ENCODE measurements at places on chromosomes 4 and X.

DNA sequence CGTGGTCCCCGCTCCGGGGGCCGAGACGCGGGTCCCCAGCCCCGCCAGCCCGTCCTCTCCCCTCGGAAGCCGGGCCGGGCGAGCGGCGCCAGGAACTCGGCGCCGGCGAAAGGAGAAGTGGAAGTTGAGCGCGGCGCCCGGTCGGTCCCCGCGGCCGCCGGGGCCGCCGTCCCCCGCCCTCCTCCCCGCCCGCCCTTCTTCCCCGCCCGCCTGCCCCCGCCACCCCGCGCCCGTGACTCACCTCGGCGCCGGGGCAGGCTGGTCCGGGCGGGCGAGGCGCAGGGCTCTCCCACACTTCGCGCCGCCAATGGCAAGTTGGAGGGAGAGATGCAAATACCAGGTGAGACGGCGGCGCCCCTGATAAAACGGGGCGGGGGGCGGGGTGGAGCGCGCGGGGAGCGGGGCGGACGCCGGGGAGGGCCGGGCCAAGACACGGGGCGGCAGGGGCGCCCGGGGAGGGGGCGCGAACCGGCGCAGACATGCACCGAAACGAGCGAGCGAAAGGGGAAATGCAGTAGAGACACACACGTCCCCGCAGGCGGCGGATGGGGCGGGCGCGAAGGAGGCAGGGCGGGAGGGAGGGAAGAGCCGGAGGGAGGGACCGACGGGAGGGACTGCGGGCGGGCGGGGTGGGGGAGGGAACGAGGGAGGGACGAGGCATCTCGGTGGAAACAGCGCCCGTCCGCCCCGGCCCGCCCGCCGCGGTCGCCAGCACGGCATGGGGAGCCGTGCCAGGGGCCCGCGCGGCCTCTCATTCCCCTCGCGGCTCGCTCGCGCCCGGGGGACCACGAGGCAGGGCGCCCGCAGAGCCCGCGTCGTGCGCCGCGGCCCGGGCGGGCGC, at the start of gene ELF4:
TSS of gene ELF4 (minus strand) at position 119 of the 841 bp plus-strand sequence. CDS start 29,167 bp downstream, outside the sequence.
- peak; percentile 52 for DNase-seq

DNA sequence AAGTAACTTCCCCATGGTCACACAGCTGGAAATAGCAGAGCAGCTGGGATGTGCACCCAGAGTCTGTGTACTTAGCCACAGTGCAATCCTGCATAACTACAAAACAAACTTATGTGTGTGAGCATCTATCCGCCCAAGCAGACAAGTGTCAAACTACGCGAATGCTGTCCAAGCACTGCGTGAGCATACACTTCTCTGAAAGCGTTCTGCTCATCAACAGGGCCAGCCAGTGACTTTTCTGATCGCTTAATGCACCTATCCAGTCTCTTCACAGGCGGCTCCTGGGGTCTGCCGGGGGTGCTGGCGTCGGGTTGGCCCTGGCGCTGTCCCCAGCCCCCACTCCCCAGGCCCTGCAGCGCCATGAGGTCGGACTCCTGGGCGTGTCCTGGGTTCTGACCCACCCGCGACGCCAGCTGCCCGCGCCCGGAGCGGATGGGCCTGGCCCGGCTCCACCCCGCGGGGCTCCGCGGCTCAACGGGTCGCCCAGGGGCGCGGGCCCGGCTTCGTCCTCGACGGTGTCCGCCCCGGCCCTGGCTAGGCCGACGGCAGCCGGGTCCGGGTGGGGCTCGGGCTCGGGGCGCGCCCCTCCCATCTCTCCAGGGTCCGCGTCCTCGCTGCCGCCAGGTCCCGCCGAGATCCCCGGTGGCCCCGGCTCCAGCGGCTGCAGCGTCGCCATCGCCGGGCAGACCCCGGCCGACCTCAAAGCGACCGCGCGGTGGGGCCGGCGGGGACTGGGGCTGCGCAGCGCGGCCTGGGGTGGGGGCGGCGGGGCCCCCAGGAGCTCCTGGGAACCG, 1.3 kb upstream of the ZNF141 start:
- DNase-seq = no peak

DNA sequence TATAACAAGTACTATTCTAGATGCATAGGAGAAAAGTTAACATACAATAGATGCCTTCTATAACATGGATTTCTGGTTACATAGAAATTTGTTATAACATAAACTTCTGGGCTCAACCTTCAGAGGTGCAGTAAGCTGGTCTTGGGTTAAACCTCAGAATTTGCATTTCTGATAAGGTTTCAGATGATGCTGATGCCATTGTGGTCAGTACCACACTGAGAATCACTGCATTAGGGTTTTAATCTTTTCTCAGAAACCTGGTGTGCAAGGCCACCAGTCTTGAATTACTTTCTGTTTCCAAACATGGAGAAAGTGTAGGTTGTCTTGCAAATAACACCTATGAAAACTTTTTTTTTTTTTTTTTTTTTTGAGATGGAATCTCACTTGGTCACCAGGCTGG, 146.2 kb downstream of the SPOCK3 start:
- no peak for DNase-seq

GRCh38 chrX:119677654-119677981, 15.3 kb downstream of the SEPTIN6 start:
- no peak for DNase-seq

GRCh38 chrX:128807367-128807766, 715.9 kb downstream of the SMARCA1 start:
- no peak for DNase-seq

GRCh38 chr4:89113415-89113814, 2.1 kb downstream of the TIGD2 start:
- no peak for DNase-seq

GRCh38 chr4:37797923-37798322, 28.6 kb upstream of the PGM2 start:
- no peak for DNase-seq

DNA sequence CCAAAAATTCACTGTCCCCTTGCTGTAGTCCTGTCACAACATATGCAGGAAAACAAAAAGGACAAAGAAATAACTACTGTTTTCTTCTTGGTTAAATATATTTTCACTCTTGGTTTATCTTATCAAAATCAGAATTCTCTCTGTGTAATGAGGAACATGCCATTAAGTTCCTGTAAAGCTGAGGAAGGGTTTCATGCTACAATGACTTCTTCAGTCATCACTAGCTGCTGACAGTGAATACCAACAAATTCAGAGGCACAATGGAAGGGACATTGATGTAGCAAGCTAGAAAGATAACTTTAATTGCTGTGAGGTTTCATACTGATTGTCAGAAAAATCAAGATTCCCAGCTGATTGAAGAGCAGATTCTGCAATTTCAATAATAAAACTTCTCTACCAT, 782.9 kb upstream of the HTR2C start:
- DNase-seq = no peak

DNA sequence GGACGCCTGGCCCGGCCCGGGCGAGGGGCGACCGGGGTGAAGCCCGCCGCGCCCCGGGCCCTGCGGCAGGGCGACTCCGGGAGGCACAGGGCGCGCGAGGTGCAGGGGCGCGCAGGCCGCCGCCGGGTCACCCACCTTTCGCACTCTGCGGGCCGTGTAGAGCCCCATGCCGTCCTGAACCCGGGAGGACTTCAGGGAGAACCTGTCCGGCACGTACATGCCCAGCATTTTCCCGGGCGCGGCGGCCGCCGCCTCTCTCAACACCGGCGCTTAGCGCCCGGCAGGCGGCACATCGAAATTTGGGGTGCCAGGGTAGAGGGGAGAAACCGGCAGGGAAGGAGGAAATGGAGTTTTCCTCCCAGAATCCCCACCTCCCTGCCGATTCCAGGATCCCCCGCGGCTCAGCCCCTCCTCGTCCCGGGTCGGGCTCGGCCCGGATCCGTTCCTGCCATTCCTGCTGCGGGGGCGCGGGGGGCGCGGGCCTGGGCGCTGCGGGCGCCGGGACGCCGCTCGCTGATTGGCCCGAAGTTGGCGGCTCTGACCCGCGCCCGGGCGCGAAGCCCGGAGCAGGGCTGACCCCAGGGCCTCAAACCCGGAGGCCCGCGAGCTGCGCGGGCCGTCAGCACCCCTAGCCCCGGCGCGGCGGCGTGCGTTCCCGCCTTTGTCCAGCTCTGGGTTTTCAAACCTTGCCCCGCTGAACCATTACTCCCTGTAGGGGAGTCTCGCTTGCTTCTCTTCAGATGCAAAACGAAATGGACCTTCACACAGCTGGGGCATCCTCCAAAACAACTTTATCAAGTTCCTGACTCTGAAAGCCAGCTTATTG, at the start of gene PRDM5:
TSS of gene PRDM5 (minus strand) at position 346 of the 826 bp plus-strand sequence. CDS start at position 228, 118 bp downstream.
- peak; percentile 34 for DNase-seq

DNA sequence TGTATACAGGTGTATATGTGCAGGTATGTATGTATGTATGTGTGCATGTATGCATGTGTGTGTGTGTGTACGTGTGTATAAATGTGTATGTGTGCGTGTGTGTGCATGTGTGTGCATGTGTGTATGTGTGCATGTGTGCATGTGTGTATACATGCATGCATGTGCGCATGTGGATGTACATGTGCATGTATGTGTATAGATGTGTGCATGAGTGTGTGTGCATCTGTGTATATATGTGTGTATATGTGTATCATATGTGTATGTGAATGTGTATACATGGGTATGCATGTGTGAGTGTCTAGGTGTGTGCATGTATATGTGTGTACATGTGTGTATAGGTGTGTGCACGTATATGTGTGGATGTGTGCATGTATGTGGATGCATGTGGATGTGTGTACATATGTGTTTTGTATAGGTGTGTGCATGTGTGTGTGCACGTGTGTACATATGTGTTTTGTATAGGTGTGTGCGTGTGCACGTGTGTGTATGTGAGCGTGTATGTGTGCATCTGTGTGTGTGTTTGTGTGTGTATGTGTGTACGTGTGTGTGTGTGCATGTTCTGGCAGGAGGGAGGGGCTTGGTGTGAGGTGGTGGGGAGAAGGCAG, 6.0 kb downstream of the BGN start:
- DNase-seq = no peak

DNA sequence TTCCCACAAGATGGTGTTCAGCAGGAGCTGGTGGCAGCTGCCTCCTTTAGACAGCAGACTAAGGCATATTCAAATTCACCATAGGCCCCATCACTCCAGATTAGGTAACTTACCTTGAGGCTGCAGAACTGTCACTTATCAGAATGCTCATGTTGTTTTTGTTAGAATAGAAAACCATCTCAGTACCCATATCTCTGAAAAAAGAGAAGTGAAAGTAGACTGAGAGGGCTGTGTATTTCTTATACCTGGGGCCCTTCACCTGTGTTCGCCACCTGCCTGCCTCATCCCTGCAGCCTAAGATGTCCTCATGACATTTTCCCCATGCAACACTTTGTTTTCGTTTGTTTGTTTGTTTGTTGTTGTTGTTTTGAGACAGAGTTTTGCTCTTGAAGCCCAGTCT, 32.9 kb upstream of the SPRY1 start:
- DNase-seq = no peak

GRCh38 chr4:77493120-77493752, 112.4 kb upstream of the CXCL13 start:
- DNase-seq = no peak

GRCh38 chrX:147846676-147847075, 65.0 kb upstream of the FMR1 start:
- DNase-seq = no peak

DNA sequence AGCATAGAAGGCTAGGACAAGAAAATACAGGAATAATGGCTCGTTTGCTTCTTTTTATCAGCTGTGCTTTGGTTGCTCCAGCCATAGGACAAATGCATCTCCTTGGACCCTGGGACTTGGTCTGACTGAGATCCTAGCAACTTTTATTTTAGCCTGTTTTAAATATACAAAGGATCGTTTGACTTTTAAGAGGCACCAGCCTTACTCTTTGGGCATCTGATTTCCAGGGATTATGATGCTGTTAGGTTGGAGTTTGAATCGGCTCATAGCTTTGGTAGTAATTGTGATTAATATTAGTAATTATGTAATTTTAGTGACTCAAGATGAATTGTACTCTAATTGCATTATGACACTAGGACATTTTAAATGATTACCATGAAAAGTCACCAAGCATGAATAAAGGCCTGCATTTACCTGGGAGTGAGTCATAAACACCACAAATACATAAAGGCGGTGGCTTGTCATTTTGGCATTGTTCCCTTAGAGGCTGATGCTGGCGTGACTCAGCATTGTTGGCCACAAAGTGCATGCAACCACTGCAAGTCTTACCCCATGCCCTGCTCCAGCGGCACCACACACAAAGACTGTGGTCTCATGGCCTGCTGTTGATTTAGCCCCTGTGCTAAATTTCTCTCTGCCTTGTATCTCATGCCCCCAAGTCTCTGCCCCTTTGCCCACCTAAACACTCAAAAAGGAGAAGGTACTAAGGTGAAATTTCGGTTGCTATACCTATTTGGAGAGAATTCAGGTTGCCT, 12.4 kb downstream of the GPAT3 start:
- peak; percentile 95 for DNase-seq

GRCh38 chrX:115378471-115378870, 89.0 kb downstream of the LUZP4 start:
- no peak for DNase-seq

- DNase-seq = no peak
Measured at GRCh38 chr4:24887881-24888430, 24.9 kb downstream of the CCDC149 start.

DNA sequence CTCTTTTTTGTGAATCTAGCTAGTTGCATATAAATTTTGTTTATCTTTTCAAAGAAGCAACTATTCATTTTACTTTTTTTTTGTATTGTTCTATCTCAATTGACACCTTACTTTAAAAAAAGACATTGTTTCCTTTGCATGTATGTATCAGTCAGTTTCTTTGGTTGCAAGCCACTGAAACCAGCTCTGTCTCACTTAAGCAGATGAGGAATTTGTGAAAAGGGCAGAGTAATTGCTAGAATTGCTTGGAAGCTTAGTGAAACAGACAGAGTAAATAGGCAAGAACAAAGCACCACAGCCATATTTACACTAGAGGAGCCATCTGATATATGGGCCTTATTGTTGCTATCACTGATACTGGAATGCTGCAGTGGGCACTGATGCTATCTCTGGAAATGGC, 231.4 kb upstream of the KLF8 start:
- no peak for DNase-seq

DNA sequence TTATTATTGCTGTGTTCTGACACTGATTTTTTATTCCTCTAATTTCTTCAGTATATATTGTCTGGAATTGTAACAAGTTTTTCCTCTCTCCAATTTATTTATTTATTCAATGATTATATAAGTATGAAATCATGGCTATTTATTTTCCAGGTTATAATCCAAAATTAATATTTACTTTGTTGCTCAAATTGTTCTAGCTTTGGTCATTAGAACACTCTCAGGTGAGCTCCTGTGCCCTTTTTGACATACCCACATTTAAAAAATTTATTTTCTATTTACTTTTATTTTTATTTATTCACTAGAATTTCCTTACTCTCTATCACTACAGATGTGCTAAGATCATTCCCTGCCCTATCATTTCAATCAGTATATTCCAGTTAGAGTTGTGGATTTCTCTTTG, 70.2 kb downstream of the PPP1R2C start:
- DNase-seq = no peak

- DNase-seq = peak; percentile 50
Measured at GRCh38 chrX:31178064-31178768, 106.4 kb upstream of the FTHL17 start.

Measured in activated CD4-positive, alpha-beta T cell treated with anti-CD3 and anti-CD28 coated beads, Interleukin-10, Interleukin-2, amounts not matched to agents 100 ng/mL and 50 ng/mL, durations not matched to agents 16 hours and 8 hours (primary cell).